NCI-H2227 treated with DMSO at 0.1 percent for 48 hours (cell line): ENCODE measurements at places on chromosomes 4 and X.

DNA sequence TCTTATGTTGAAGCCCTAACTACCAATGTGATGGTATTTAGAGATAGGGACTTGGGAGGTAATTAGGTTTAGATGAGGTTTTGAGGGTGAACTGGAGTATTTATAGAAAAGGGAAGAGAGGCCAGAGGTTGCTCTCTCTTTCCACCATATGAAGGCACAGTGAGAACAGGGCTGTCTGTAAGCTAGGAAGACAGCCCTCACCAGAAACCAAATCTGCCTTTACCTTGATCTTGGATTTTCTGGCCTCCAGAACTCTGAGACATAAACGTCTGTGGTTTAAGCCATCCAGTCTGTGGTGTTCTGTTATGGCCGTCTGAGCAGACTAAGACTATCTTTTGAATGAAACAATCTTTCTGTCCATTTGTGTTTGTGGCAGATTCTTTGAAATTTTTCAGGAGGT, 223.7 kb downstream of the PDHA2 start:
- DNase-seq = no peak

DNA sequence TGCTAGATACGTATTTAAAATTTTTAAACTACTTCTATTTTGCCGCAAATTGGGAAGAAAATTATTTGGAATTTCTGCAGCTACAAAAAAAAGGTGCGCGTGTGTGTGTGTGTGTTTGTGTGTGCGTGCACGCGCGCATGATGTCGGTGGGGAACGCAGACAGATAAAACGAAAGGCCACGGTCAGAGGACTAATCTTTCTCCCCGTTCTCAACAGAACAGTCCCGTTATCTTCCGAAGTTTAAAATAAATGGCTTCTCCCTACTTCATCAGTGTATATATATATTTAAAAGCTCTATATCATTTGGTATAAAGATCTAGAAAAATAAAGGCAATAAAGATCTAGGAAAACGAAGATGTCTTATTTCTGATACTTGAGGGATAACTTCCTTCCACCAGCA, 1.5 kb downstream of the MGARP start:
- no peak for DNase-seq

DNA sequence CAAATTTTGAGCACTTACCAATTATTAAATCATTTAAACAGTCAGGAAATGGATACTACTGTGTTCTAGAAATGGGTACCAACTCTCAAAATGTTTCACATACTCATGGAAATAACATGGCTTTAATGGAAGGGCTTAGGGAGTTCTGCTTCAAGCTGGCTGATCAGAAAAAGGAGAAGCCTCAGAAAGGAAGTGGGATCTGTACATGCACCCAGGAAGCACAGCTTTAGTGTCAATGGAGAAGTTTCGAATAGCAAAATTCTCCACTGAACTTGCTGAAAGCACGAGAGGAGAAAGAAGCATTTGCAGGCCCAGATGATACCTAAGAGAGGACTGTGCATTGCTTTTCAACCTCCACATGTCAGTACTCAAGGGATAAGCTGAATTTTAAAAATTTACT, 11.1 kb upstream of the HS3ST1 start:
- DNase-seq = no peak

GRCh38 chrX:15914486-15914885, 59.9 kb upstream of the AP1S2 start:
- no peak for DNase-seq

GRCh38 chr4:143351774-143352451, 15.2 kb downstream of the GAB1 start:
- DNase-seq = no peak

GRCh38 chr4:8724436-8725070, 132.0 kb downstream of the CPZ start:
- no peak for DNase-seq

DNA sequence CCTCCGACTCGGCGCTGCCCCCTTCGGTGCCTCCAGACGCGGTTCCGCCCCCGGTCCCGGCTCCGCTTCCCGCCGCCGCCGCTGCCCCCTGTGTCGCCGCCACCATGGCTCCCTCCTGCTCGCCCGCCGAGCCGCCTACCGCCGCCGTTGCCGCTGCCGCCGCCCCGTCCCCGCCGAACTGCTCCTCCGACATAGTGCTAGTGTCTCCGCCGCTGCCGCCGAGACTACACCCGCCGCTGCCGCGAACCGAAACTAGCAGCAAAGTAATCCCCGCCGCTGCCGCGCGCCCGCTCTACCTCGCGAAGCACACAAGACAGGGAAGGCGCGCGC, 340 bp downstream of the HNRNPD start:
- no peak for DNase-seq

DNA sequence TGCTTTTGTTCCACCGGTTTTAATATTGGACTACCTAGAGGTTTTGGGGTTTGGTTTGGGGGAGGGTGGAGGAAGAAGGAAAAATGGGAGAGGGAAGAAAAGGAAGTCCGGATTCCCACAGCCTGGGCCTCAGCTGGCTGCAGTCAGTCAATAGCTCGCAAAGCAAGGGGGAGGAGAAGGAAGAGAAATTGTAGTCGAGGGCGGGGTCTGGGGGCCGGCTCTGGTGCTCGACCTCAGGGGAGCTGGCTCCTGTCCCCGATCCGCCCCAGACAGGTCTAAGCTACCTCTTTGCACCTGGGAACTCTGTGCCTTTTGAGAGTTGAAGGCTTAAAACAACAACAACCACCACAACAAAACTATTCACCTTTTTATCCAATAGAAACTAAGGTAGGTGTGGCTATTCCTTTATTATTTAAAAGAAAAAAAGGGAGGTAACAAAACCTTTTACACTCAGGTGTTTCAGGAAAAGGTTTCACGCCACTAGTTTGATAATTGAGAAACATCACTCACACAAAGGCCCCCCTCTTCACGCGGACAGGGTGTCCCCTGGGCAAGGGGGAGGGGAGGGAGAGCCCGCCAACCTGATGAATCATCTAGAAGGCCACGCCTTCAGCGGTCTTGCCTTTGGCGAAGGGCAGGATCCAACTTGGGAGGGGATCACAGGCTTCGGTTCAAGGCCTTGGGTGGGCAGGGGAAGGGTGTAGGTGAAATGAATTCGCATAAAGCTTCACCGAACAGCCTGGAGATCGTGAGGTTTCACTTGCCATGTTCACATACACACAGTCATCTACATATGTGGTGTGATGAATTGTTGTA, 1.6 kb upstream of the LNX1 start:
- DNase-seq = peak; percentile 21

DNA sequence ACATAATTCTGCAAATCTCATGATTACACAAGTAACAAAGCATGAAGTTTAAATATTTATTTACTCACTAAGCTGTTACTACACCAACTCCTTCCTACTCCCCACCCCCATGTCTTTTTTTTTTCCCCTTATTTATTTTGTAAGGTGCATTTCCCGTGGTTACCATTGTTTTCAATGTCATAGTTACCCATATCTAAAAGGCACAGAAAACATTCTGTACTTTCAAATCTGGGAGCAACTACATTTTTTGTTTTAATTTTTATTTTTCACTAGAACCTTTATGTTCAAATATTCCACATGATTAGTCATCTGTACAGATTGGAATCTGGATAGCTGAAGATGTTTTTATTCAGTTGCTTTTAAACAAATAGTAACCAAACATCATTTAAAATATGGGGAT, 62.8 kb downstream of the PPP3CA start:
- no peak for DNase-seq

- DNase-seq = no peak
These were observed 85.5 kb downstream of the NFKB1 start for GRCh38 chr4:102586644-102587021.

- DNase-seq = no peak
These were observed 317.1 kb upstream of the PABPC4L start for GRCh38 chr4:134518574-134519217.

DNA sequence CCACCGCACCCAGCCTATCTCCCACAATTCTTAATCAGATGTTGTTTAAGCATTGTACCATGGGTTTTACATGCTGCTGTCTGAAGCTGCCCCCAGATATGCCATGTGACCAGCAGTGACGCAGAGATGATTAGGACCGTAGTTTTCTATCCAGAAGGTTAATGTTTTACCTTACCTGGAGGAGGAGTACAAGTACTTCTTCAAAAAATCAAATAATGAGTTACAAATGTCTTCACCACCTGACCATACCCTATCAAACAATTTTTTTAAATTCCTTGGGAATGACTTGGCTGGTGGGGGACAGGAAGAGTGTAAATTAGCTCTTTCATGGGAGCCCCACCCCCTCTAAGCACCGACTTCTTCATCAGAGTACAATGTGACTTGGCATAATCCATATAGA, 16.2 kb upstream of the SGMS2 start:
- DNase-seq = no peak

- no peak for DNase-seq
These were observed 10.0 kb downstream of the HTRA3 start for GRCh38 chr4:8279321-8280157.

- DNase-seq = no peak
These were observed 937.8 kb downstream of the PCDH7 start for GRCh38 chr4:31657859-31658570.

- DNase-seq = no peak
These were observed 7.2 kb downstream of the TCEAL3 start for GRCh38 chrX:103614999-103615398.

GRCh38 chrX:120697053-120697452, 67.2 kb upstream of the C1GALT1C1 start:
- no peak for DNase-seq

GRCh38 chr4:107689912-107690587, 30.0 kb downstream of the PAPSS1 start:
- no peak for DNase-seq

DNA sequence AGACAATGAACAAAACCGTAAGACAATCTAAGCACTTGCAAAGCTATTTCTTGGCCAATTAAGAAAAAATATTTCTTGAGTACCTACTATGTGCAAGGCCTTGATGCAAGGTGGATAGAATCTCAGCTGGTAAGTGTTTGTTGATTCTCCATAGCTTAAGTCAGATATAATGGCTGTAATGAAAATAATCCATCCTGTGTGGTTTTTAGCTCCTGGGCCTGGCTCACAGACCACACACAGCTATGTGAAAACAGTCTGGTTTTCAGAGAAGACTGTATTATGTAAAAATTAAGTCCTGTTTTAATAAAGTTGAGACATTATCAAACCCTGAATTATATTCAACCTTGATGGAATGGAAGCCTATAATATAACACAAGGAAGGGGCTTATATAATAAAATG, 7.8 kb upstream of the DDIT4L start:
- DNase-seq = no peak

- DNase-seq = no peak
These were observed 845.8 kb downstream of the TECRL start for GRCh38 chr4:63563288-63564014.

GRCh38 chrX:45011131-45011530, 138.1 kb downstream of the KDM6A start:
- DNase-seq = no peak

GRCh38 chr4:150302553-150302952, 224.3 kb downstream of the DCLK2 start:
- DNase-seq = no peak

DNA sequence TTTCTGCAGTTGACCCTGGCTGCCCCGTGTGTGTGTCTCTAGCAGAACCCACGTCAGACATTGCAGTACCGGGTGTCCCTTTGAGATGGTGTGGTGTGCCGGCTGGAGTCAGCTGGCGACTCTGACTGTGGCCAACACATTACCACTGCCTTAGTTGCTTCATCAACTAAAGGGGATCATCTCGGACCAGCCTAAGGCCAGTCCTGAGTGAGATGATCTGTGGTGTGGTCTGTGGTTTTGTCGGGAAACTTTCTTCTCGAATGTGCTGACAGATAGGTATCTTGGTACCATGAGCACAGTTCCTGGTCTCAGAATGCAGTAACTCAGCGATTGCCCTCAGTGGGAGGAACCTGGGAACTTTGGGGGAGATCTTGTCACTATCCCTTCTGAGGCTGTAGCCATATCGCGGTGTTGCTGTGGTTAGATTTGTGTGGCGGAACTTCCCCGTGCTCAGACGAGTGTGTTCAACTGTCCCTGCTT, 15.8 kb downstream of the TBC1D14 start:
- no peak for DNase-seq

GRCh38 chrX:32571579-32571978, 639.8 kb downstream of the DMD start:
- no peak for DNase-seq

- DNase-seq = no peak
These were observed 87.2 kb downstream of the AREG start for GRCh38 chr4:74531963-74532794.

DNA sequence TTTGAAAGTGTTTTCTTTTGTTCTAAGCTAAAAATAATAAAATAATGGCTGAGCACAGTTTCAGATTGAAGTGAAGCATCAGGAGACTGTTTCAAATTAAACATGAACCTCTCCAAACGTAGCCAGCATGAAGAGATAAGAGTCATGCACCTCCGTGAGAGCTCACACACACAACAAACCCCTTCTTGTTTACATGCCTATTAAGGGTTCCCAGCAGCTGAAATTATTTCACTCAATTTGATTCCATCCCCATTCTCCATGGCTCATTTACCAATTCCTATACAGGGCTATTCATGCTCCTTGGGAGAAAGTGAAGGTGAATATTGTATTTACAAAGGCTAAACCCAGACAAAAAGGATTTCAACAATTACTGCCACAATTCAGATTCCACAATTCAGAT, 954.1 kb upstream of the INTU start:
- DNase-seq = peak; percentile 60

GRCh38 chr4:48085821-48086589, 48.0 kb downstream of the TXK start:
- DNase-seq = no peak

GRCh38 chrX:2901367-2902036, 27.6 kb downstream of the ARSD start:
- no peak for DNase-seq

DNA sequence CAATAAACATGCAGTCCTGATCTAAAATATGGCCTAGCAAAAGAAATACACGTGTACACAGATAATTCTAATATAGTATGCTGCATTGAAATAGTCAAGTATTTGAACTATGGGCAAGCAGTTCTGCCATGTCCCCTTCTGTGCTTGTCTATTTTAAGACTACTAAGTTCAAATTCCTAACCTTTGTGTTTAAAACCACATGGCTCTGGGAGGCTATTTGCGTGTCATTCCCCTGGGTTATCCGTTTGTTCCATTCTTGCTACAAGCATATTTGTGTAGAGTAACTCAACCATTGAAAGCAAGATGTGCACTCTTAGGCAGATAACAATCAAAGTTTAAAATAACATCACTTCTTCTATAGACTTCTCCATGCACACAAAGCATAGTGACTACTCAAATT, 25.4 kb upstream of the TBC1D1 start:
- no peak for DNase-seq

DNA sequence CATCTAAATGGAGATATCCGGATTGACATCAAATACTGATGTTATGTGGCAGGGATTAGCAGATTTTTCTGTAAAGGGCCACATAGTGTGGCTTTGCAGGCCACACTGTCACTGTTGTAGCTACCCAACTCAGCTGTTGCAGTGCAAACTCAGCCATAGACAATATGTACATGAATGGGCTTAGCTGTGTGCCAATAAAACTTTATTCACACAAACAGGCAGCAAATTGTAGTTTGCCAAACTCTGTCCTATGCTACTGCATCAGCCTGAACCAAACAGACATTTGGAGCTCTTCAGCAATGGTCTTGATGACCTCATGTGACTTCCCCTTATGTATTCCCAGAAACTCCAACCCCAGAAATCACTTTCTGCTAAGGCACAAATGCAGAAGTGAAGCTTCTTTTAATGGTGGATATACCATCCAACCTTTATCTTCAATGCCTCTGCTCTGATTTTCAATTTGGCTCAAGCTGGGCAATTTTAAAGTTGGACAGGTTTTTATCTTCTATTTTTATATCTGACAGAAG, 18.4 kb upstream of the TRPC5OS start:
- DNase-seq = no peak

- DNase-seq = no peak
These were observed 198.4 kb upstream of the SFRP2 start for GRCh38 chr4:153987291-153987690.

GRCh38 chr4:13527981-13528820, 16.1 kb downstream of the NKX3-2 start:
- DNase-seq = no peak
